Activated CD4-positive, alpha-beta T cell treated with anti-CD3 and anti-CD28 coated beads for 36 hours (primary cell): ENCODE measurements at places on chromosomes 6 and 20. TPM values are rescaled to one million over a fixed set of nuclear protein-coding genes. Genes with fewer than 3 reads are reported as not detected.

The DEFB132 gene
- not detected for total RNA-seq

- H3K4me1 ChIP-seq = peaks cover 43% of the 10 kb centered on the region
- H3K36me3 ChIP-seq = peaks cover 28% of the 10 kb centered on the region
- no peaks in the 10 kb centered on the region for H3K27me3 ChIP-seq
- H3K27ac ChIP-seq = no peak overlapping the region
- DNase-seq = no peak
Observed at GRCh38 chr6:37265860-37266259, 7.9 kb upstream of the TMEM217 start.

GRCh38 chr6:144379356-144379755 is 94.2 kb downstream of the UTRN start:
- no peaks in the 10 kb centered on the region for H3K27me3 ChIP-seq
- H3K36me3 ChIP-seq = peaks cover 19% of the 10 kb centered on the region
- H3K27ac ChIP-seq = no peak overlapping the region
- DNase-seq = peak; percentile 27

DNA sequence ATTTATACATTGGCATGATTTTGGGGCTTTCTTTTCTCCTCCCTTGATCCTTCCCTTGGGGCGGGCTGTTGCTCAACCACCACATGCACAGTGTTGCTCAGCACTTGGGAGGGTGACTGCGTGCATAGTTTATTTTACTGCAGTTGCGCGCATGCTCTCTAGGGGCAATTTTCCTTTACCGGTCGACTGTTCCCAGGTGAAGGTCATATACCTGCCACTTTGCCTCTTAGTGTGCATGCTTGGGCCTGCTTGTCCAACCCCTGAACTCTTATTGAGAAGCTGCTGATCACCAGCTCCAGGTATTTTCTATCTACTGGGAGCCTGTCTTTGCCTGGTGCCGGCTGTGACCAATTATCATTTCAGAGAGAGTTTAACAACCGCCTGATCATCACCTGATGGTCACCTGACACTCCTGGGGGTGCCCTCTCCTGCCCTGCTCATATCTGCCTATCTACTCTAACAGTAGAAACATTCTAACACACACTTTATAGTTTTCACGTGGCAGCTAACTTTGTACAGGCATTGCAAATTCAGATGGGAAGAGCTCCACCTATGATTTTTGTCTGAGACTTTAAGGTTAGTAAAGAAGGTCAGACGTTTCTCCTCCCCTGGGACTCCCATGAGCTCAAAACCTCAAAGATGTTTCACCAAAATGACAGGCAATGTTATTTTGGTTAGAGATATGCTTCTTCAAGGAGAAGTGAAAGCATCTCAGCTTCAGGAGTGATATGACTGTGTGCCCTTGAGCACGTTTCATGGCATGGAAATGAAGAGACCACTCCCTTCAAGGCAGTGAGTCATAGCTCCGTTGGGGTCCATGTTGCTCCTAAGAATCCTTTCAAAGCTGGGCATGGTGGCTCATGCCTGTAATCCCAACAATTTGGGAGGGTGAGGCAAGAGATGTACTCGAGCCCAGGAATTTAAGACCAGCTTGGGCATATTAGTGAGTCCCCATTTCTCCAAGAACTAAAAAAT is 227.5 kb upstream of the MYLIP start:
- H3K36me3 ChIP-seq = no peaks in the 10 kb centered on the region
- DNase-seq = peak; percentile 59
- H3K27ac ChIP-seq = peak overlapping the region; percentile 73
- peaks cover 2% of the 10 kb centered on the region for H3K27me3 ChIP-seq
- H3K4me3 ChIP-seq = peak overlapping the region; percentile 9

DNA sequence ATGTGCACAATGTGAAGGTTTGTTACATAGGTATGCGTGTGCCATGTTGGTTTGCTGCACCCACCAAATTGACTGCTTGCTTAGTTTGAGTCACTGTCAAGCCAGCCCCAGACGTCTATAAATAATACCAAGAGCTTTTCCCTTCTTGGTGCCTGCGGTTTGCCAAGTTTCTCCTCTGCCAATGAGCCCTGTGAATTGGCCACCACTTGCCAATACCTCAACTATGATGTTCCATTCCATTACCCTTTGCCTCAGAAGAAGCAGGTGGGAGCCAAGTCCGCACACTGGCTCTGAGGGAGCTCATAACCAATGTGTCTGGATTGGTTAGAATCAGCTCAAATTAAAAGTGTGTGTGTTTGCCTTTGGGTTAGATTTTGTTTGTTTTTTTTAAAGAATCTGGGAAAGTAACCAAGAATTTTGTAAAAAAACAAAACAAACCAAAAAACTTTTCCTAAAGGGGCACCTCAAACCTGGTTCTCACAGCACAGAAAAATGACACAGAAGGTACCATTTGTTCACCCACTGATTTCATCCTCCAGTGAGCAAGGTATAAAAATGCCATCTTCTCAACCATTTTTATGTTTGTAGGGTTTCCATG is 244.7 kb upstream of the PRND start:
- peaks cover 13% of the 10 kb centered on the region for H3K27me3 ChIP-seq
- H3K36me3 ChIP-seq = no peaks in the 10 kb centered on the region
- H3K4me1 ChIP-seq = no peaks in the 10 kb centered on the region
- H3K27ac ChIP-seq = no peak overlapping the region
- H3K4me3 ChIP-seq = no peak overlapping the region

- H3K36me3 ChIP-seq = no peaks in the 10 kb centered on the region
- H3K27me3 ChIP-seq = no peaks in the 10 kb centered on the region
- no peak for DNase-seq
- no peaks in the 10 kb centered on the region for H3K4me1 ChIP-seq
- no peak overlapping the region for H3K27ac ChIP-seq
Observed at GRCh38 chr20:11935212-11936154, 17.8 kb downstream of the BTBD3 start.

DNA sequence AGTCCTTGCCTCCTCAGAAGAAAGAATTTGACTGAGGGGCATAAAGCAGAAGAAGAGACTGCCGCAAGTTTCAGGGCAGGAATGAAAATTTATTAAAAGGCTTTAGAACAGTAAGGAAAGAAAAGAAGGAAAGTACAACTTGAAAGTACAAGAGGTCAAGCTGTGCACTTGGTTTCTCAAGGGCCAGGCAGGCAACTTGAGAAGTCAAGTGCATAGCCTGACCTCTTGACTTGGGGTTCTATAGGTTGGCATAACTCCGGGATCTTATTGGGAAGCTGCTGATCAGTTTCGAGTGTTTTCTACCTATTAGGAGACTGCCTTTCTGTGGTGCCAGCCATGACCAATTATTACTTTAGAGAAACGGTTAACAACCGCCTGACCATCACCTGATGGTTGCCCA is 237.0 kb upstream of the RGS17 start:
- H3K36me3 ChIP-seq = no peaks in the 10 kb centered on the region
- no peak for DNase-seq
- H3K4me3 ChIP-seq = no peak overlapping the region
- no peaks in the 10 kb centered on the region for H3K4me1 ChIP-seq
- peaks cover 1% of the 10 kb centered on the region for H3K27me3 ChIP-seq
- H3K27ac ChIP-seq = no peak overlapping the region

The ZNF335 gene
- 27.4 TPM for total RNA-seq

GRCh38 chr6:143139239-143139784 is 78.6 kb downstream of the AIG1 start:
- peak overlapping the region; percentile 17 for H3K4me3 ChIP-seq
- peaks cover 52% of the 10 kb centered on the region for H3K36me3 ChIP-seq
- DNase-seq = peak; percentile 36
- H3K4me1 ChIP-seq = peaks cover 56% of the 10 kb centered on the region

GRCh38 chr20:53284696-53285095 is 308.9 kb downstream of the ZNF217 start:
- no peaks in the 10 kb centered on the region for H3K4me1 ChIP-seq
- no peak overlapping the region for H3K27ac ChIP-seq
- DNase-seq = no peak
- no peak overlapping the region for H3K4me3 ChIP-seq
- peaks cover 6% of the 10 kb centered on the region for H3K36me3 ChIP-seq

DNA sequence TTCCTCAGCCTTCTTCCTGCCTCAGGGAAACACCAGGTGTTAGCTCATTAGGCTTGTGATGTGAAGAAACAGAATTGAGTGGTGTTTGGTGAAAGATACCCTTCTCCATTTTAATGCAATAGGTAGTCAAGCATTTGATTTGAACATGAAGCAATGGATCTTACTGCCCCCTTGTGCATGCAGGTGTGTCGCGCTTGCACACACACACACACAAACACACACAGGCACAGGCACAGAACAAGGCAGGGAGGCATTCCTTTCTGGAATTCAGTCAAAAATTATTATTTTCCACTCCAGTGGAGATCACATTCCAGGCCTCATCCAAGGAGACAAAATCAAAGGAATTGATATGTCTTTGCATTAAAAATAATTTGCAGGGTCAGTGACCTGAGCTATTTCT is 667.0 kb upstream of the MARCKS start:
- no peaks in the 10 kb centered on the region for H3K27me3 ChIP-seq
- no peak for DNase-seq
- no peak overlapping the region for H3K4me3 ChIP-seq
- no peaks in the 10 kb centered on the region for H3K4me1 ChIP-seq
- no peak overlapping the region for H3K27ac ChIP-seq
- H3K36me3 ChIP-seq = no peaks in the 10 kb centered on the region

The CTAGE9 gene
- 0.21 TPM for total RNA-seq

DNA sequence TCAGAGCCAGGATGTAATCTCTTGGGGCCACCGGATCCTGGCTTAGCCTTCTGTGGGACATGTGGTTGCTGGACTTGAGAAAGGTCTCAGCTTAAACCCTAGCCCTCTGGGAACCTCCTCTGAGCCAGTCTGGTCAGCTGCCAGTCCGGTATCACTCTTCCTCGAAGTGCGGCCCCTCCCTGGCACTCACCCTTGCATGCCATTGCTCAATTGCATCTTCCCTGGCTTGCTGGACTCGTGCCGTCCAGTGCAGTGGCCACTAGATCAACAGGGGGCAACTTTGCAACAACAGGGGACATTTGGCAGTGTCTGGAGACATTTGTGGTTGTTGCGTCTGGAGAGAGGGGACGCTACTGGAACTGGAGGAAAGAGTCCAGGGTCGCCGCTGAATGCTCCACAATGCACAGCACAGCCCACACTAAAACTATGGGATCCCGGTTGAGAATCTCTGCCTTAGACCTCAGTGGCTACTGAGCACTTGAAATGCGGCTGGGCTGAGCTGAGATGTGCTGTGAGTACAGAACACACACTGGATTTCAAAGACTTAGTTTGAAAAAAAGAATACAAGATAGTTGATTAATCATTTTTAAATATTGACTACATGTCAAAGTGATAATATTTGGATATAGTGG is 152.1 kb downstream of the TFAP2C start:
- no peaks in the 10 kb centered on the region for H3K36me3 ChIP-seq
- peaks cover 14% of the 10 kb centered on the region for H3K4me1 ChIP-seq
- no peak overlapping the region for H3K4me3 ChIP-seq
- H3K27ac ChIP-seq = no peak overlapping the region
- no peak for DNase-seq

The ELOVL4 gene
- 1.3 TPM for total RNA-seq

GRCh38 chr6:33425668-33426577 is 6.1 kb downstream of the SYNGAP1 start:
- H3K4me3 ChIP-seq = peak overlapping the region; percentile 88
- peaks cover 14% of the 10 kb centered on the region for H3K36me3 ChIP-seq
- no peaks in the 10 kb centered on the region for H3K27me3 ChIP-seq
- H3K27ac ChIP-seq = peak overlapping the region; percentile 90

The HLA-A gene
- total RNA-seq = 1,189 TPM

The LGSN gene
- not detected for total RNA-seq

- H3K27me3 ChIP-seq = no peaks in the 10 kb centered on the region
- no peak for DNase-seq
- no peak overlapping the region for H3K27ac ChIP-seq
- H3K36me3 ChIP-seq = no peaks in the 10 kb centered on the region
- no peak overlapping the region for H3K4me3 ChIP-seq
Observed at GRCh38 chr6:77740380-77740779, 87.5 kb downstream of the MEI4 start.

GRCh38 chr20:64239449-64240242 is 15.9 kb upstream of the PCMTD2 start:
- no peak for DNase-seq
- H3K36me3 ChIP-seq = no peaks in the 10 kb centered on the region
- no peaks in the 10 kb centered on the region for H3K4me1 ChIP-seq
- H3K27me3 ChIP-seq = peaks cover 3% of the 10 kb centered on the region

- H3K36me3 ChIP-seq = peaks cover 2% of the 10 kb centered on the region
- no peaks in the 10 kb centered on the region for H3K4me1 ChIP-seq
- no peak overlapping the region for H3K4me3 ChIP-seq
Observed at GRCh38 chr20:48668451-48668946, 159.3 kb downstream of the PREX1 start.

GRCh38 chr20:61023612-61024011 is 228.4 kb upstream of the CDH4 start:
- no peaks in the 10 kb centered on the region for H3K4me1 ChIP-seq
- H3K36me3 ChIP-seq = peaks cover 2% of the 10 kb centered on the region
- no peak overlapping the region for H3K27ac ChIP-seq
- H3K4me3 ChIP-seq = no peak overlapping the region
- no peak for DNase-seq

DNA sequence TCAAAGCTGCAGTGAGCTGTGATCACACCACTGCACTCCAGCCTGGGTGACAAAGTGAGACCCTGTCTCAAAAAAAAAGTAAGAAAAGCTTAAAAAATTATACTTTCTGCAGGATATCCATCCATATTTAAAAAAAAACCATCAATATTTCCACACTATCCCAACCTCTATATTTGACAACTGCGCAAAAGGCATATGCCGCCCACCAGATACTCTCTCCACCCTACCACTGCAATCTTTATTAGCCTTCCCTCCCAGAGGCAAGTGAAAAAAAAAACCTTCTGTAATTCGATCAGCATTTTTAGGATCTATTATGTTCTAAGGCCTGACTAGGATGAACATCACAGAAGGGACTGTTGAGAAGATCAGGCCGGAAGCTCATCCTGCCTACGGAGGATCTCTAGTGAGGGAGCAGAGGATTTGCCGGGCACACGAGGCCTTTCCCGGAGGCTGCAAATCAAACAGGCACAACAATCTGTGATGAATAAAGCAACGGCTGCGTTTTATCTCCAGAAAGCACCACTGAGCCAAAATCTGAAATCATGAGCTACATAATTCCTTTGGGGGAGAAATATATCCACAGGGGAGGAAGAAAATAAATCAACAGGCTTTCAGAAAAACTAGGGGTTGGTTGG is 65.9 kb downstream of the GFOD1 start:
- no peaks in the 10 kb centered on the region for H3K36me3 ChIP-seq
- peaks cover 5% of the 10 kb centered on the region for H3K27me3 ChIP-seq
- no peak overlapping the region for H3K4me3 ChIP-seq
- peaks cover 36% of the 10 kb centered on the region for H3K4me1 ChIP-seq

DNA sequence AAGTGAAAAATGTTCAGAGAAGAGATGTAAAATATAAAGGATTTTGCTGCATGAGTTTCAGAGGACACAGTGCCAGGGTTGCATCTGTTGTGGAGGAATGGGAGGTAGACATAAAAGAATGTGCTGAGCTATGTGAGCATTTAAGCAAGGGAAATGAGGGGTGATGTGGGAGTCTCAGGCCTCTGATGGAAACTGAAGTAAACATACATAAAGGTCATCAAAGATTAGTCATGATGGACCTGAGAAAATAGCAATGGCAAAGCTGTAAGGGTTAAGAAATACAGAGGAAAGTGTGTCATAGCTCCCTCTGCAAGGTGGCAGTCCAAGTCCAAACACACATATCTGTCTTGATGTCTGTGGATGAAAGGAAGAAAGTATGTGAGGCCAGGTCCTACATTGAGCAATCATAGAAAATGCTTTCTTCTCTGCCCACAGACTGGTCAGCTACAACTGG is 306.6 kb upstream of the ECI2 start:
- no peaks in the 10 kb centered on the region for H3K4me1 ChIP-seq
- H3K27me3 ChIP-seq = peaks cover 4% of the 10 kb centered on the region
- DNase-seq = no peak

GRCh38 chr6:37979392-37980221 is 160.1 kb downstream of the ZFAND3 start:
- peaks cover 16% of the 10 kb centered on the region for H3K36me3 ChIP-seq
- DNase-seq = no peak
- no peaks in the 10 kb centered on the region for H3K27me3 ChIP-seq
- peaks cover 55% of the 10 kb centered on the region for H3K4me1 ChIP-seq
- no peak overlapping the region for H3K27ac ChIP-seq
